ENCODE measurements at places on chromosomes 11 and 22. TPM values are rescaled to one million over a fixed set of nuclear protein-coding genes. Genes with fewer than 3 reads are reported as not detected.

The RHOG gene
- 21.4 TPM for total RNA-seq

The PRODH gene
- 6.4 TPM for total RNA-seq

The SMIM35 gene
- not detected for total RNA-seq

DNA sequence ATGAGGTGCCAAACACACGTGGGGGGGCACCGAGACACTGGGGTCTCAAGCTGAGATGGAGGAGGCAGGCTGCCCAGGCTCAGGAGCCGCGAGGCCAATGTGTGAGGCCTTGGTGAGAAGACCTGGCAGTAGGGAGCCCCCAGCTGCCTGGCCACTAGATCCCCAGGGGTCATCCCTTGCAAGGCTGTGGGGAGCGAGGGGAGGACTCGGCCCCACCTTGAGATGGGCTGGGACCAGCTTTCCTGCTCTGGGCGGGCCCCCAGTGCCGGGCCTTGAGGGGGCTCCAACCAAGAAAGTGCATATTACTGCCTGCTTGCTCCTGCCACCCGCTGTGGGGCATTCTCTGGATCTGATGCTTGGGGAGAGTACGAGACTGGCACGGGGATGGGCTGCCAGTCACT is 107.0 kb downstream of the CTTN start:
- DNase-seq: no peak

GRCh38 chr11:8779107-8779506 is 96.5 kb downstream of the RPL27A start:
- DNase-seq: no peak

GRCh38 chr22:38953577-38954413 is 3.6 kb upstream of the APOBEC3A start:
- no peak for DNase-seq

- no peak for DNase-seq
Measured at GRCh38 chr11:121886005-121886734, 229.8 kb downstream of the BLID start.
